IMR-90 (cell line): ENCODE measurements at places on chromosomes 1 and 21. TPM values are rescaled to one million over a fixed set of nuclear protein-coding genes. Genes with fewer than 3 reads are reported as not detected.
A peak's percentile ranks its signal among the peaks of the same experiment; 100 is the strongest.

Gene TRAF5
- total RNA-seq = 10.0 and 13.1 TPM in 2 replicates

Gene LRRC8C
- 12.9 and 15.3 TPM in 2 replicates for total RNA-seq

Gene SPOCD1
- total RNA-seq = 42.2 and 59.7 TPM in 2 replicates

Gene AKR7A3
- under 0.01 and 0.18 TPM in 2 replicates for total RNA-seq

Gene GPX7
- total RNA-seq = 3.1 and 3.4 TPM in 2 replicates

DNA sequence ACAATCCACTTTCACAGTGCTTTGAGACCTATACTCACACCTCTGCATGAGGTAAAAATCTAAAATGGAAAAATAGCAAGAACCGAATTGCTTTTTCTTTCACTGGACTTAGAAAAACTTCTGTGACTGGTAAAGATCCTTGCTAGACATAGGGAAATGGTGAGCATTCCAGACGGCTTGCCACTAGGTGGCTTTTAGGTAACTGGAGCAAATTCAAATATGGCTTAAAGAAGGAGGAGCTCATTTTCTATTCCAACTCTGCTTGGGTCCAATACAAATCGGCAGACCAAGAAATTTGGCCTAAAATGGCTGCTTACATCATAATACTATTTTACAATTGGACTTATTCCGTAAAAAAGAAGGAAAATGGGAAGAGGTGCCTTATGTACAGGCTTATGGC lies 977.9 kb downstream of the ADGRL2 start:
- no peak overlapping the region for H3K27ac ChIP-seq
- no peaks in the 10 kb centered on the region for H3K27me3 ChIP-seq
- H3K4me1 ChIP-seq = no peaks in the 10 kb centered on the region
- DNase-seq = no peak
- H3K36me3 ChIP-seq = no peaks in the 10 kb centered on the region
- no peak overlapping the region for H3K4me3 ChIP-seq

- no peak for DNase-seq
- peaks cover 4% of the 10 kb centered on the region; the same call in 1 of the 2 replicates for H3K4me1 ChIP-seq
- peaks cover 2% of the 10 kb centered on the region for H3K27me3 ChIP-seq
These were observed 31.1 kb downstream of the ROR1 start for GRCh38 chr1:63804829-63805484.

- peaks cover 2% of the 10 kb centered on the region; the same call in 1 of the 2 replicates for H3K4me1 ChIP-seq
- peak; percentile 45 for DNase-seq
These were observed 37.6 kb upstream of the GORAB start for GRCh38 chr1:170494369-170494768.

DNA sequence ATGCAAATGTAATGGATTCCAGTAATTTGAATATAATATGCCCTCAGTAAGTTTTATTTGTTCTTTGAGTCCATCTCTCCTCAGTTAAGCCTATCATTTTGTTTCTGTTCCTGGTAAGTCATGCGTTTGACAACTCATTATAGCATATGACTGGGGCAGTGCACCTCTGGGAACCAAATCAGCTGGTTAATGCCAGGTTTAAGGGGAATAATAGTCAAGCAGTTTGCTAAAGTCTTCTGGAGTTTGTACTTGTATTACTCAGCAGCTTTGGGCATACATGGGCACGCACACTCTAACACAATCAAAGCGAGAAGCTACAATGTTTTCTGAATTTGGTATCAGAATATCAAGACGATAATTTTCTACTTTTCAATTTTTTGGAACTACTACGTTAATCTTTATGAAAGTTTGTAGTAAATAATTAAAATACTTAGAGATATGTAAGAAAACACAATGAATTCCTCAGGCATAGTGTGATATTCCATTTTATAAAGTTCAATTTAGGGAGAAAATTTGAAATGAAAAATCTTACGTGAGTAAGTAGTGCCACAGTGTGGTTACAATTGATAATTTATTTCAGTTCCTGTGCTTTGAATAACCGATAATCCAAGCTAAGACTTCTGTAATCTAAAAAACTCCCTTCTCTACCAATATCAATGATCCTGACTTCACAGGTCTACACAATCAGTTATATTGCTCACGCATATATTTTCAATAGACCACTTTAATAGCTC lies 43.8 kb upstream of the KCTD3 start:
- no peaks in the 10 kb centered on the region; the same call in 1 of the 2 replicates for H3K4me1 ChIP-seq
- no peaks in the 10 kb centered on the region for H3K36me3 ChIP-seq
- peak; percentile 52 for DNase-seq
- H3K27me3 ChIP-seq = no peaks in the 10 kb centered on the region

GRCh38 chr1:166165661-166166328 lies 1.0 kb downstream of the FAM78B start:
- no peaks in the 10 kb centered on the region for H3K36me3 ChIP-seq
- H3K4me1 ChIP-seq = no peaks in the 10 kb centered on the region
- no peak for DNase-seq
- peaks cover 13% of the 10 kb centered on the region for H3K27me3 ChIP-seq

GRCh38 chr1:192530254-192530653 lies 45.3 kb upstream of the RGS1 start:
- peak; percentile 48 for DNase-seq
- peak overlapping the region; percentile 35; the same call in 1 of the 2 replicates for H3K27ac ChIP-seq
- H3K36me3 ChIP-seq = no peaks in the 10 kb centered on the region
- no peak overlapping the region for H3K4me3 ChIP-seq
- H3K4me1 ChIP-seq = peaks cover 11% of the 10 kb centered on the region

DNA sequence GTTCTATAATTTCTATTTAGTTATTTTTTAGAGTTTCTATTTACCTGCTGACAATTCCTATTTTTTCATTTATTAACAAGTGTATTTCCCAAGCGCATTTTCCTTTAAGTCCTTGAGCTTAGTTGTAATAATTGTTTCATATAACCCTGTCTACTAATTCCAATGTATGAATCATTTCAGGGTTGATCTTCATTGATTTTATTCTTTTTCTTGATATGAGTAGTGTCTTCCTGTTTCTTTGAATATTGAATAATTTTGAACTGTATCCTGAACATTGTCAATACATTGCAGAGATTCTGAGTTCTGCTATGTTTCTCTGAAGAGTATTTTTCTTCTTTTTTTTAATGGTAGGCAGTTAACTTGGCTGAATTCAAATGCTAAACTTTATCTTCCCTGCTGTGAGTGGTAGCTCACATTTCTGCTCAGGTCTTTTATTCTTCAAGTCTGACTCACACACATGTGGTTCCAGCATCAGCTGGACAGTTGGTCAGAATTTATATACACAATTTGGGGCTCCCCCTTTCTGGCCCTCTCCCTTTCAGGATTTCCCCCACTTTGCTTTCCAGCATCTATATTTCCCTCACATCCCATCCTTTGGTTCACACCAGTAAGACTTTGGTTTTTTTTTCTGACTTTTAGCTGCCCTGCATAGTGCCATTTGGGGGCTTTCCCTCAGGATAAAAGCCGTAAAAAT lies 54.4 kb upstream of the WDR26 start:
- H3K27me3 ChIP-seq = no peaks in the 10 kb centered on the region
- DNase-seq = peak; percentile 71
- H3K36me3 ChIP-seq = no peaks in the 10 kb centered on the region
- H3K27ac ChIP-seq = no peak overlapping the region
- no peak overlapping the region for H3K4me3 ChIP-seq

- H3K4me3 ChIP-seq = no peak overlapping the region
- 0 out of 2 replicates have a peak, but pooled peaks cover 3% of the 10 kb centered on the region for H3K4me1 ChIP-seq
- H3K27ac ChIP-seq = no peak overlapping the region
- no peaks in the 10 kb centered on the region for H3K27me3 ChIP-seq
- H3K36me3 ChIP-seq = peaks cover 6% of the 10 kb centered on the region
- no peak for DNase-seq
These were observed 57.5 kb downstream of the ENAH start for GRCh38 chr1:225595452-225595851.

GRCh38 chr1:41850029-41850428 lies 68.7 kb downstream of the HIVEP3 start:
- H3K4me3 ChIP-seq = no peak overlapping the region
- H3K4me1 ChIP-seq = peaks cover 10% of the 10 kb centered on the region
- H3K27ac ChIP-seq = no peak overlapping the region
- H3K36me3 ChIP-seq = no peaks in the 10 kb centered on the region
- no peak for DNase-seq

DNA sequence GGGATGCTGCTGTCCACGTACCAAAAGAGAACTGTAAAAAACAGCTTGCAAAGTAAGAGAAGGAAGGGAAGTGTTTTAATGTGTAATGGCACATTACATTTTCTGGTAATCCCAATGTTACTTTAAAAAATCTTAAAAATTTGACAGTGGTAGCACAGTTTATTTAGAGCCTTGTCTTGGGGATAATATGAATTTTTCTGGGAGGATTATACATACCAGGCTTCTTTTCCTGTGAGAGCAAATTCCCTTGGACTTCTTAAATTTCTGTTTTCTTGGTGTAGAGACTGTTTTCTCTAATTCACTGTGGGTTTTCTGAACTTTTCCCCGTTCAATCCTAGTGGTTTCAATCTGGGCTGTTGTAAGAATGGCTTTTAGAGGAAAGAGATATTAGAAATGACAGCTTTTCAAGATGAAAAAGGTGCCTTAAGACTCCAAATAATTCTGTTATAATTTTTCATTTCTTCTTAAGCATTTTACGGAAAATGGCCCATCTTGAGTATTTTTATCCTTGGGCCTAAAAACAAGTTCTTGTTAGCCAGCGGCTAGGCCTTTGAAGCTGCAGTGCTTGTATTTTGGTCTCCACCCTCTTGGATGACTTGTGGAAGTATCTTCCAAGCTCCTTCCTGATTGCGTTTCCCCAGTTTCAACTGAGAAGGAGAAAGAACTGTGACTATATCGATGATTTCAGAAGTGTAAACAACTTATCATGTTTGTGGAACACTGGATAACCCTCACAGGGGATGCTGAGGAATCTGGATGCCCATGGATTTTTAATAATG lies 70.0 kb downstream of the LEPR start:
- no peaks in the 10 kb centered on the region for H3K4me1 ChIP-seq
- no peak overlapping the region for H3K27ac ChIP-seq
- no peaks in the 10 kb centered on the region for H3K27me3 ChIP-seq
- H3K4me3 ChIP-seq = no peak overlapping the region
- H3K36me3 ChIP-seq = no peaks in the 10 kb centered on the region

GRCh38 chr1:12220890-12221289 lies 8.9 kb upstream of the VPS13D start:
- no peaks in the 10 kb centered on the region; the same call in 1 of the 2 replicates for H3K4me1 ChIP-seq
- peaks cover 15% of the 10 kb centered on the region for H3K27me3 ChIP-seq
- H3K4me3 ChIP-seq = no peak overlapping the region
- no peak overlapping the region for H3K27ac ChIP-seq
- DNase-seq = no peak
- no peaks in the 10 kb centered on the region for H3K36me3 ChIP-seq

DNA sequence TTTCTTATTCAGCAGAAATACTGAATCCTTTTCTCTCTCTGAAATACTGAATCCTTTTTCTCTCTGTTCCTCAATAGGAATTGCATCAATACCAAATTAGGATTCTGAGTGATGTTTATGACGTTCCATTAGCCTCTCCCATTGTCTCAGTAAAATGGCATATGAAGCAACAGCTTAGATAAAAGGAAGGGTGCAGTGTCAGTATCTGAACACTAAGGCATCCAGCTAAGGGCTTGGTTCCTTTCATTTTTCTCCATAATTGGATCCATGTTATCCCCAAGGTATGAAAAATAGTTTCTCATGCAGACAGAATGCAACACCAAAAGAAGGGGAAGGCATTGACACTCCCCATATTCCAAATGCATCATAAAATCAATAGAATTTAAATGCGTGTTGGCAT lies 61.5 kb upstream of the RAVER2 start:
- H3K27me3 ChIP-seq = no peaks in the 10 kb centered on the region
- no peak overlapping the region for H3K27ac ChIP-seq
- peaks cover 5% of the 10 kb centered on the region for H3K4me1 ChIP-seq
- H3K36me3 ChIP-seq = peaks cover 1% of the 10 kb centered on the region; the same call in 1 of the 2 replicates
- no peak overlapping the region for H3K4me3 ChIP-seq

DNA sequence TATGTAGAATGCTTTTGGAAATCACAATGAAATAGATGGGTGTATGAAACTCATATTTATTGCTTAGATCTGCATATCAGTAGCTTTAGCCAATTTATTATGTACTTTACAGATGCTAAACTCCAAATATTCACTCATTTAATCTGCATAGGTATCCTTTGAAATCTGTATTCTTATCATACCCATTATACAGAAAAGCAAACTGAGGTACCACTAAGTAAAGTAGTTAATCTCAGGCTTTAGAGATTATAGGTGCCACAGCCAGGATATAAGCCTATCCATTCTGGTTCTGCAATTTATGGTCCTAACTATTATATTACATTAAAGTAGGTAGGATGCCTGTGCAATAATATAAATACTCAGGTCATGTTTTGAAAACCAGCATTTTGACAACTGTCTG lies 369.4 kb downstream of the NCAM2 start:
- no peak for DNase-seq
- H3K27me3 ChIP-seq = no peaks in the 10 kb centered on the region
- no peak overlapping the region for H3K27ac ChIP-seq
- H3K36me3 ChIP-seq = no peaks in the 10 kb centered on the region
- no peaks in the 10 kb centered on the region for H3K4me1 ChIP-seq

GRCh38 chr1:202998836-202999750 lies 8.1 kb upstream of the TMEM183A start:
- H3K4me1 ChIP-seq = no peaks in the 10 kb centered on the region
- H3K36me3 ChIP-seq = no peaks in the 10 kb centered on the region
- H3K27ac ChIP-seq = no peak overlapping the region
- no peak overlapping the region for H3K4me3 ChIP-seq
- DNase-seq = peak; percentile 52

DNA sequence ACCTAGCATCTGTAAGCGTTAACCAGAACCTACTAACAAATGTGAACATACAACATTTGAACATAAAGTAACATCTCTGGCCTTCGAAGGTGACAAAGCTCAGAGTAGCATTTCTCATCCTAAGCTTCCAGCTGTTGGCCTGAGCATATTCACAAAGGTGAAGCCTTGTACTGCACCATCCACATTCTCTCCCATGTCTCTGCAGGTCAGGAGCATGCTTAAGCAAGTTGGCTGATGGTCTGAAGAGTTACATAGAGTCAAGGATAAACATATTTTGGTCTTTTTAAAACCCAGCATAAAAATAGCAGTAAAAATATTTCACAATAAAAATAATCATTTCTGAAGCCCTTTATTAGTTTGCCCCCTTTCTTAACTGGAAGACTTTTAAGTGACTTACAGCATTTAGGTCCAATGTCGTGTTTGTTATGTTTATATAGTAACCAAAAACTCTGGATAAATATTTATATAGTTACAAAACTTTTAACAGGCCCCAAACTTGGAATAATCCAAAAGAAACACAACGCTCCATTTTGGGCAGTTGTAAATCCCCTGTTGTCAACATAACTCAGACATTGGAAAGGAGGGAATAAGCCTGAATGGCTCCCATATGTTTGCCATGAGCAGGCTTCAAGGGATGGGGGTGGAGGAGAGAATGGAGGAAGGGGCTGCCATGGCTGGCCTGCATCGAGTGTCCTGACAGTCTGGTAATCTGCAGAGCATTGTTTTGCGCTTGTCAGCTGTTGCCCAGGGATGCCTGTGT lies 42.8 kb upstream of the ENAH start:
- peak; percentile 38 for DNase-seq
- peak overlapping the region; percentile 73; the same call in 1 of the 2 replicates for H3K27ac ChIP-seq
- H3K4me3 ChIP-seq = no peak overlapping the region
- H3K4me1 ChIP-seq = peaks cover 21% of the 10 kb centered on the region

- H3K4me1 ChIP-seq = peaks cover 9% of the 10 kb centered on the region
- no peaks in the 10 kb centered on the region for H3K27me3 ChIP-seq
- H3K27ac ChIP-seq = no peak overlapping the region
- DNase-seq = no peak
- H3K4me3 ChIP-seq = no peak overlapping the region
- H3K36me3 ChIP-seq = peaks cover 6% of the 10 kb centered on the region
These were observed 41.8 kb downstream of the NTPCR start for GRCh38 chr1:232992227-232992626.
